Hepatocyte (in vitro differentiated cells): ENCODE measurements at places on chromosomes 16 and 17. TPM values are rescaled to one million over a fixed set of nuclear protein-coding genes. Genes with fewer than 3 reads are reported as not detected.

- DNase-seq: peak; percentile 91
Observed at GRCh38 chr17:29176558-29177351, 3.4 kb downstream of the MYO18A start.

DNA sequence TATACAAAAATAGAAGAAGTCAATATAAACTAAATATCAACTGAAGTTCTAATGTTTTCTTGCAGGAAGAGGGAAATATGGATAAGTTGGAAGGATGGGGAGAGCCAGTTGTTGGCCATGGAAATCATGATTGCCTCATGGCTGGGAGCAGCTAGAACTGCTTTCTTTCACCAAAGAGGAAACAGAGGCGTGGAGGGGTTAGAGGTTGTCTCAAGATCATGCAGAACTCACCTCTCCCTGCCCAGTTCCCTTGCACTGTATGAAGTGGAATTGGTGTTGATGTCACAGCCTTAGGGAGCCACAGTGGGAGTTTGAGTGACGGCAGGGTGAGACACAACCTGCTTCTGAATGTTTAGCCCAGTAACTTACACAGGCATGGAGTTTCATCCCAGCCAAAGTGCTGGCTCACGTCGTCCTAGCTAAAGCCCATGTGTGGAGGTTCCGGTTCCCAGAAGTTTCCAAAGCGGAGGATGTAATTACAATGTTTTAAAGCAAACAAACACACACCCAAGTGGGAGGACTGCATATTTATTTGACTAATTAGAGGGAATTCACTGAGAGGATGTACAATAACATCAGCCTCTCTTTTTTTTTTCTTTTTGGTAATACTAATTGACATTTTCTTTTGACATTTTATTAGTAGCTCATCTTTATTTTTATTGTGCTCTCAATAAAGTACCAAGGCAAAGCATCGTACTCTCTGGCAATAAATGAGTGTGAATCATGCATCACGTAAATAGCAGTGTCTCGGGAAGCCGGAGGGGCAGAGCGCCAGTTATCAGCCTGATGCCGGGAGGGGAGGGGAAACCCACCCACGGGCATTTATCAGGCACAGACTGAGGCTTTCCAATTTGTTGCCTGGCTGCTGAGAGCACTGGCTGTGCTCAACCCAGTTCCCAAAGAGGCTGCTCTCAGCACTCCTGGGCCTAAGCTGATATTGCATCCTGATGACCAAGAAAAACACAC lies 118.7 kb upstream of the CDH5 start:
- DNase-seq: peak; percentile 59

GRCh38 chr17:2853283-2854142 lies 57.3 kb downstream of the RAP1GAP2 start:
- peak; percentile 74 for DNase-seq

GRCh38 chr16:22312897-22313781 lies 15.9 kb downstream of the POLR3E start:
- no peak for DNase-seq

- peak; percentile 46 for DNase-seq
Observed at GRCh38 chr17:80068301-80069222, 32.1 kb downstream of the CCDC40 start.

DNA sequence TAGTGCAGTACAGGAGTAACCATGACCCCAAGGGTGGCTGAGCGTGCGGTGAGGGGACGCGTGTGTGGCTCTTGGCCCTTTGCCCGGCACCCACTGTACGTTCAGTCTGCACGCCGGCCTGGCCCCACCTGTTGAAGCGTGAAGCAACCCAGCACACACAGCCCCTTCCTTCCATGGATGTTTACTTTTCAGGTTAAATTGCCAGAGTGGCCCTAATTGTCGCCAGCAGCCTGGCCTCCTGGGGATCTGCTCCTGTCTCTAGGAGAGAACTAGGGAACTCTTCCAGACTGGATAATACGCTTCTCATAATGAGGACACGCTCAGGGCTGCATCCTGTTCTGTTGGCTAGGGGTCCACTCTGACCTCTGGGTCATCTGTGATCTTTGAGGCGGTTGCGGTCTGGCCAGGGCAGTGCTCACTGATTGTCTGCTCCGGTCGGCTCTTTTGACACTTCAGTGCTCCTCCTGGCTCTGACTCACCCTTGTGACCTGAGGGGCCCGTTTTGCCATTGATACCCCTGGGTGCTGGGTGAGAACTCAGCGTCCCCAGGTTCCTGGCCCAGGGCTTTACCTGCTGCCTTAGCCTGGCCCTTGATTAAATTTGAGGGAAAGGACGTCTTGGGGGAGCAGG lies 27.7 kb downstream of the TPSG1 start:
- no peak for DNase-seq

The CHST4 gene
- total RNA-seq: 0.10 and 0.28 TPM in 2 replicates

The SHCBP1 gene
- 2.7 and 3.2 TPM in 2 replicates for total RNA-seq

The TPSD1 gene
- total RNA-seq: not detected in 2 replicates

The ZNF629 gene
- total RNA-seq: 12.2 and 15.6 TPM in 2 replicates

- DNase-seq: no peak
Observed at GRCh38 chr16:52544703-52545102, 2.2 kb downstream of the TOX3 start.

DNA sequence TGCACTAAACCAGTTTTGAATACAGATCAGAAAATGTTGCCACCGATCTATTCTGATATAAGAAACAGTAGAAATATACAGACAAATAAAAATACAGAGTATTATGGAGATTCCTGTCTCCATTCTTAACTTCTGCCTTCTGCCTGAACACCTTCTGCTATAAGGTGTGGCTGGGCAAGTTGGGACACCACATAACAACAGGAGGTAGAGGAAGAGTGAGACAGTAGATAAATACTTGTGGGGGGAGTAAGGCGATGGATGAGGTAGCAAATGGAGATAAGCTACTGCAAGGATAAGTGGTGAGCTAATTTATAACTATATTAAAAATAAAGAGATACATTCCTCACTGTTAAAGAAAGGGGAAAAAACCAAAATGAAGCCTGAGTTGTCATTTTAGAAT lies 143.7 kb downstream of the CDH8 start:
- no peak for DNase-seq

The MYH1 gene
- 0.12 TPM in 1 of 2 replicates, not detected in the other for total RNA-seq

The STH gene
- not detected in 2 replicates for total RNA-seq

GRCh38 chr17:8393470-8394231 lies 4.0 kb downstream of the RNF222 start:
- DNase-seq: no peak

DNA sequence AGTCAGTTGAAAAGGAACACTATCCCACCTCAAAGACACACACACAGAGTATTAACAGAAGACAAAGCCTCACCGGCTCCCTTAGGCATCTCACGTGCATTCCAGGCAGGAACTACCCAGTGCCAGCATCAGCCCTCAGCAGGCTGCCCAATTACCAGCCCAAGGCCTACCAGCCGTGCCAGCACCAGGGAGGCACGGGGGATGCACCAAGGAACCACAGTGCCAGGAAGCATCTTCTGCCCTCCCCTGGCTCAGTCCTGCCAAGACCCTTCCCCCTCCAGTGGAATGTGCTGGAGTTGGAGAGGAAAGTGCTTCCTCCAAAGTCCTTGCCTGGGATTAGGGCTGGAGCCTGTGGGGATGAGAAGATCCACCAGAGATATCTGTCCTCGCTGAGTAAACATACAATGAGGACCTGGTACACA lies 11.0 kb upstream of the KRT19 start:
- no peak for DNase-seq

The SLFN14 gene
- not detected in 2 replicates for total RNA-seq

DNA sequence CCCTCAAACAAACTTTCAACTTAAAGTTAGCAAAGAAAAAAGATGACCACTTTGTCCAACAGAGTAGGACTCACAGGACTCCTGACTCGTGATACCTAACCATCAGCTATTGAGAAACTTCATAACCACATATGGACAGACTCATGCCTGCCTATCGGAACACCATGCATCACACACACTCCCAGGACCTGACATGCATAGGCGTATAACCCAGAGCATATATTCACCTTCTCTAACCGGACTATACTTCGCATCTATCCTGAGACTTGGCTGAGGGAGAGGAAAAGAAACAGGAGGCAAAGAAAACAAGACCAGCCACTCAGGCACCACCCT lies 2.2 kb downstream of the PIP4K2B start:
- no peak for DNase-seq

The ZNF597 gene
- 3.5 and 4.0 TPM in 2 replicates for total RNA-seq

DNA sequence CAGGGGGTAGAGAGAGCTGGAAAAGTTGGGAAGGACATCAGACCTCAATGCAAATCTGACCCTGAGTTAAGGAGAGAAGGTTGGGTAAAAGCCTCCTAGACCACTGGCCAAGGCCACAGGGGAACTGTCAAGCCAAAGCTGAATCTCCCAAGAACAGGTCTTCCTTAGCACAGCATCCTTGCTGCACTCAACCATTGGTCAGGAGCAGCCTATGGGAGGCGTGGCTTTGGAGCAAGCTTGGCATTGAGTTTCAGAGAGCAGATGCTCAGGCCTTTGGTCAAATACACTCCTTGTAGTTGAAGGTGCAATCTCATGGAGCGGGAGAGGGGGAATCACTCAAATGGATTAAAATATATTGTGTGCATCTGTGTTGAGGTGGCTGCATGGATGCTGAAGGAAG lies 21.8 kb downstream of the SOX9 start:
- no peak for DNase-seq

DNA sequence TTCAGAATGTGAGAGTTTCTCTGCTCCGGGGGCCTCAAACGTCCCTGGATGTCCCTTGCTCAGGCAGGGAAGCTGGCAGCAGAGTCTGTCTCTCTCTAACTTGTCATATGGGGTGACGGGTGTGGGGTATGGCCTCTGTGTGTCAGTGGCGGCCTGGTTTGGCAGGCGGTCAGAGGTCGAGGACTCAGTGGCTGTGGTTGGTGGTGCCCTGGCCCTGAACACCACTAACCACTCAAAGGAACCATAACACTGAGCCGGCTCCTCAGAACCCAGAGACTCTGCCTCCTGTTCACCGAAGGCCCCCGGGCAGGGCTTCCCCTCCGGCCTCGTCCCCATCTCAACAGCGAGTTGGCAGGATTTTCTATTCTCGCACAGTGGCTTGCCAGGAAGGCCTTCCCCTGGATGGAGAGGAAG lies 677 bp downstream of the P2RX1 start:
- DNase-seq: no peak

- DNase-seq: no peak
Observed at GRCh38 chr17:2295575-2295974, 8.0 kb downstream of the SMG6 start.

GRCh38 chr17:50331085-50331791 lies 14.7 kb upstream of the XYLT2 start:
- no peak for DNase-seq

- no peak for DNase-seq
Observed at GRCh38 chr17:4077581-4077980, 65.2 kb downstream of the ZZEF1 start.

DNA sequence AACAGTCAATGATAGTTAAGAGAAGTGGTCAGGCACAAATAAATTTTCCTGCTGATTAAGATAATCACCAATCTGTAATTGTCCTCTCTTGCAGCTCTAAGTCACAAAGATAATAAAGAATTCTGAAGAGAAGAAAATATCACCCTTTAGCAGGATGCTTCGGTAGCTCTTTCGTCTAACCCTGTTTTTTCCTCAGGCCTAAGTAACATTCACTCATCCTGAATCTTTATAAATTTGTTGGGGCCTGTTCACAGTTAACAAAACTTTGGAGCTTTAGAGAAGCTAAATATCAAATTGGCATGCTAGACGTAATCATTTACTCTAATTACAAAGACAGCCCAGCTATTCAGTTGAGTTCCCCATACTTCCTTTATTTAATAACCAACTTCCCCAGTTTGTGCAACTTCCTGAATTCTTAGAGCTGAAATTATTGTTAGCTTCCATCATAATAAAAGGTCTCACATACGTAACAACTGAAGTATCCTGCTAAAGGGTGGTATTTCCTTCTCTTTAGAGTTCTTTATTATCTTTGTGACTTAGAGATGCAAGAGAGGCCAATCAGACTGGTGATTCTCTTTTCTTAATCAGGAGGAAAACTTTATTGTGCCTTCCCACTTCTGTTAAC lies 118.6 kb downstream of the TANGO6 start:
- no peak for DNase-seq

DNA sequence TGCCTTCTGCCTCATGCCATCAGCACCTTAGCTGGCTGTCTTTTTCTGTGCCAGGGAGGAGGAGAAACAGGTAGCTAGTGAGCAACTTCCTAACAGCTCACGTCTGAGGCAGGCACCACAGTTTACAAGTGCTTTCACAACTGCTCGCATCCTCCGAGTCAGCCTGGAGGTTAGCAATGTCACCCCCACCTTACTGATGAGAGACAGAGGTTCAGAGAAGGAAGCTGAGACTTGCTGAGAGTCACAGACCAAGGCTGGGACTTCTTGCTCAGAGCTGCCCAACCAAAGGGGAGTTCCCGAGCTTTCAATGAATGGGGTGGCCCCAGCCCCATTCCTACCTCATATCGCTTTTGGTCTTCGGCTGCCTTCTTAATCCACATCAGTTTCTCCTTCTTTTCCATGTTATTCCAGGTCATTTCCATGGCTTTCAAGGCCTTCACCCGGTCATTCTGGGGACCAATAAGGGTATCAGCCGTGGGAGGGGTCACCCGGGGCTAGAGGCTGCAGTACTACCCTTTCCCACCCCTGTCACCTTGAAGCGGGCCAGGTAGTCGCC lies 9.6 kb downstream of the UBTF start:
- no peak for DNase-seq

DNA sequence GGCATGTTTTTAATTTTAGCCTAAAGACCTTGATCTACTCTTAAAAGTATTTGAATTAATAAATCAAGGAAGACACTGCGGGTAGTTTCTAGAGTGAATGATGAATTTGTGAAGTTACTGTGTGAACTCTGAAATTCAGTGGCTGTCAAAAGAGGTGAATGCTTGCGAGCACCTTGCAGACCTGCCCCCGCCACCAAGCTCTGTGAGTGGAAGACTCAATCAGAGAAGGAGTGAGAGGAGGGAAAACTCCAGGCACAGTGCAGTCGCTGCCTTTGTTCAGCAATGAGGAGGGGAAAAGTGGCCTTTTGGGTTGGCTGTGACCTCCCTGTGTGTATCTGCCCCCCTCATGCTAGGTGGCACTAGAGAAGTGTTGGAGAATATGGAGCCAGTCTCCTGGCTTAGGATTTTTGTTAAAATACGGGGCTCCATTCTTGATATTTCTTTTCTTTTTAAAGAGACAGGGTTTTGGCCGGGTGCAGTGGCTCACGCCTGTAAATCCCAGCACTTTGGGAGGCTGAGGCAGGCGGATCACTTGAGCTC lies 53.0 kb downstream of the LDHD start:
- no peak for DNase-seq

DNA sequence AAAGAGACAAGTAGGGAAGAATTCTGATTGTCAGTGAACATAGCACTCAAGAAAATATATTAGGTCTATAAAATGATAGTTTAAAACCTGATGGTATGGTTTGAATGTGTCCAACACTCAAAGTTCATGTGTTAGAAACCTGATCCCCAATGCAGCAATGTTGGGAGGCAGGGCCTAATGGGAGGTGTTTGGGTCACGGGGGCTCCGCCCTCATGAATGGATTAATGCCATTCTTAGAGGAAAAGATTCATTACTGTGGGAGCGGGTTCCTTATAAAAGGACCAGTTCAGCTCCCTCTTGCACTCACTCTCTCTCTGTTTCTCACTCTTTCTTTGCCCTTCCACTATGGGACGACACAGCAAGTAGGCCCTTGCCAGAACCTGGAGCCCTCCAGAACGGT lies 41.5 kb upstream of the SLC47A1 start:
- DNase-seq: no peak
